ENCODE measurements at places on chromosomes 1 and 21.

GRCh38 chr1:182206626-182207239 is 145.2 kb upstream of the ZNF648 start:
- no peak for DNase-seq

GRCh38 chr1:119799599-119800177 is 11.6 kb downstream of the REG4 start:
- no peak for DNase-seq

DNA sequence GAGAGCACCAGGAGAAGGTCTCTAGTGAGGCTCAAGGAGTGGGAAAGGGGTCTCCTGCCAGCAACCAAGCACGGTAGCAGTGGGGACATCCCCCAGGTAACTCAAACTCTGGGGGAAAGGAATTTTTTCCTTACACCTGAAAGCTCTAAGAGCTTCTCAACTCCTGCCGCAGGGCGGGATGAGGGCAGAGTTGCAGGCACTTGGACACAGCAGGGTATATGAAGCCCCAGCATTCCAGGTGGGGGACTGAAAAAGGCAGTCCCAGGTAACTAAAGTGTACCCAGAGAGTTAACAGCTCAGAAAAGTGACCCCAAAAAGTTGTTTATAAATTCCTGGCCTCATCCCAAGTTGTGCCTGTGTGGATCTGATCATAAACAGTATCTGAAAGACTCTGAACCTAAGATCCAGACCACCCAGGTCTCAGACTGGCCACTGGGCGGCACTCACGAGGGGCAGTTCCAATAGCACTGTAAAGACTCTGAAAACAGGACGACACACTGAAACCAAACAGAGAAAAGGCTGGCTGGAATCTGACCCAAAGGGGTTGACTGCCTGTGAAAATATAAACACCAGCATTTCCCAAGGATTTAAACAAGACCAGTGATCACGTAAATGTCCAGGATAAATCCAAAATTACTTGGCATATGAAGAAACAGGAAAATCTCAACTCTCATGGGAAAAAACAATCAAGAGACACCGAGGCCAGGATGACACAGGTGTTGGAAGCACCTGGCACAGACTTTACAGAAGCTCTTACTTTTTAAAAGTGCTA is 47.5 kb downstream of the HSF2BP start:
- DNase-seq: no peak

GRCh38 chr1:203178821-203179666 is 3.4 kb upstream of the MYBPH start:
- no peak for DNase-seq

- no peak for DNase-seq
These were observed 150.3 kb downstream of the EDEM3 start for GRCh38 chr1:184604152-184604900.

GRCh38 chr1:215992620-215993019 is 425.5 kb downstream of the KCTD3 start:
- DNase-seq: no peak

DNA sequence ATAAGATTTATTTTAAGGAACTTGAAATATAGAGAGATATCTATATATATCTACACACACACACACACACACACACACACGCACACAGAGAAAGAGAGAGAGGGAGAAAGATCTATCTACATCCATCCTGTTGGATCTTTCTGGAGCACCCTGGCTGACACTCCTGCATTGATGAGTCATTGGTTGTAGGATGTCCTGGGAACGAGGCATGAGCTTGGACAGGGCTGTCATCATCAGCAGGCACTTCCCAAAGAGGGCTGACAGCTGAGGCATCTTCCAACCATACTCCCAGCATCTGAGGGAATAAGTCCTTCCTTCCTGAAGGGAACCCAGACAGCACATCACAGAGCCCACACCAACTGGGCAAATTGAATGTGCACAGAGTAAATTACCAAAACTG is 99.1 kb upstream of the ERG start:
- DNase-seq: no peak
